Natural killer cell (primary cell): ENCODE measurements at places on chromosomes 16 and 17.

DNA sequence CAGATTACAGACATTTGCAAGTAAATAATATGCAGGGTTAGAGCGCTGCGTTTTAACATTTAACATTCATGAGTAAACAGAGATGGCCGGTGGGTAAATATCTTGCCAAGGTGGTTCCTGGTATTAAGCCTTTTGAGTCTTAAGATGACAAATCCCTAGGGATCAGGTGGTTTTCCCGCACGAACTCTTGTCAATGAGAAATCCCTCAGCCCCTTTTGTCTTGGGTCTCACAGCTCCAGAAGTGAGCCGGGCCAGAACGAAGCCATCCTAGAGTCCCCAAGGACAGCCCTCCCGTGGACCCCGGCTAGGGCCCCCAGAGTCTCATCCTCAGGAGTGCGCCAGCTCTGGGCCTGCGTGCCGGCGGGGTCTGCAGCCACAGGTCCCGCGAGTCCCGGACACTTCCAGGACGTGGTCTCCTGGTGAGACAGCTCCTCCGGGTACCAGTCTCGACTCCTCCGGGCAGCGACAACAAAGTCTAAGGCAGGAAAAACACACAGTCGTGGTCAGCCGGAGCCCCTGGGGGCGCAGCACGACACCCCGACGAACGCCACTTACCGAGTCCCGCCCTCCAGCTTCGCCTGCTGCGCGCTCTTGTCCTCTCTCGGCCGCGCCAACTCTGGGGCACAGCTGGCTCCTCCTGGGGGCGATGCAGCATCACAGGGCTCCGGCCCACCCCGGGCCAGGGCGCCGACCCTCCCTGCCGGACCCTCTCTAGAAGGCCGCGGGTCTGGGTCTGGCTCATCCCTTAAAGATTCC lies 13.3 kb downstream of the MIS12 start:
- peak; percentile 29 for DNase-seq
- no peaks in the 10 kb centered on the region for H3K27me3 ChIP-seq
- H3K4me1 ChIP-seq, result peaks cover 18% of the 10 kb centered on the region
- H3K27ac ChIP-seq, result no peak overlapping the region

GRCh38 chr17:49193513-49194296 lies 16.7 kb downstream of the GNGT2 start:
- peak overlapping the region; percentile 87 for H3K4me3 ChIP-seq
- peaks cover 25% of the 10 kb centered on the region for H3K4me1 ChIP-seq
- H3K27me3 ChIP-seq, result no peaks in the 10 kb centered on the region
- peak; percentile 52 for DNase-seq

DNA sequence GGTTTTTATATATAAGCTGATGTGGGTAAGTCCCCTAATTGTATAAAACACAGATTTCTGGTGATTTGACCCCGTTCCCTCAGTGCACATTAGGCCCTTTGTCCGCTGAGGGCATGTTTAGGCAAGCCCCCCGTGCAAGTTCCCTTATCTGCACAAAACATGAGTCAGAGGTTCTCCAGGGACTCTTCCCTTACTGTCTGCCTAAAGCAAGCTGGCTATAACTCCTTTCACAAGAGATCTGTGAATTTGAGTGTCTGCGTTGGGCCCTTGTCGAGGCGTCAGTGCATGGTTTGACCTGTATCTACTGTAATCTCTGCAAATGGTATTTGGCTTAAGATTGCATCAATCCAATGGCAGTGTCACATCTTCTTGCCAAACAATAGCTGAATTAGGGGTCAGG lies 712.8 kb downstream of the CDH8 start:
- H3K4me1 ChIP-seq, result no peaks in the 10 kb centered on the region
- no peaks in the 10 kb centered on the region for H3K27me3 ChIP-seq
- H3K36me3 ChIP-seq, result no peaks in the 10 kb centered on the region
- H3K4me3 ChIP-seq, result no peak overlapping the region

DNA sequence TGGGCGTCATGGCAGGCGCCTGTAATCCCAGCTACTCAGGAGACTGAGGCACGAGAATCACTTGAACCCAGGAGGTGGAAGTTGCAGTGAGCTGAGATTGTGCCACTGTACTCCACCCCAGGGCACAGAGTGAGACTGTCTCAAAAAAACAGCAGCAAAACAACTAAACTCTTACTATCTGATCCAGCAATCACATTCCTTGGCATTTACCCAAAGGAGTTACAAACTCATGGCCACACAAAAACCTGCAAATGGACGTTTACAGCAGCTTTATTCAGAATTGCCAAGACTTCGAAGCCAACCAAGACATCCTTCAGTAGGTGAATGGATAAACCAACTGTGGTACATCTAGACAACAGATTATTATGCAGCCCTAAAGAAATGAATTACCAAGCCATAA lies 4.0 kb downstream of the SIAH1 start:
- H3K27ac ChIP-seq, result no peak overlapping the region
- H3K27me3 ChIP-seq, result no peaks in the 10 kb centered on the region
- H3K36me3 ChIP-seq, result no peaks in the 10 kb centered on the region

- H3K27ac ChIP-seq, result no peak overlapping the region
- no peak for DNase-seq
- no peak overlapping the region for H3K4me3 ChIP-seq
- H3K36me3 ChIP-seq, result no peaks in the 10 kb centered on the region
- no peaks in the 10 kb centered on the region for H3K4me1 ChIP-seq
Observed at GRCh38 chr16:63171545-63171944, 1135.3 kb upstream of the CDH8 start.

GRCh38 chr17:82789806-82790205 lies 37.9 kb downstream of the TBCD start:
- H3K27ac ChIP-seq, result no peak overlapping the region
- H3K4me3 ChIP-seq, result no peak overlapping the region
- no peaks in the 10 kb centered on the region for H3K36me3 ChIP-seq
- no peaks in the 10 kb centered on the region for H3K4me1 ChIP-seq
- H3K27me3 ChIP-seq, result no peaks in the 10 kb centered on the region

DNA sequence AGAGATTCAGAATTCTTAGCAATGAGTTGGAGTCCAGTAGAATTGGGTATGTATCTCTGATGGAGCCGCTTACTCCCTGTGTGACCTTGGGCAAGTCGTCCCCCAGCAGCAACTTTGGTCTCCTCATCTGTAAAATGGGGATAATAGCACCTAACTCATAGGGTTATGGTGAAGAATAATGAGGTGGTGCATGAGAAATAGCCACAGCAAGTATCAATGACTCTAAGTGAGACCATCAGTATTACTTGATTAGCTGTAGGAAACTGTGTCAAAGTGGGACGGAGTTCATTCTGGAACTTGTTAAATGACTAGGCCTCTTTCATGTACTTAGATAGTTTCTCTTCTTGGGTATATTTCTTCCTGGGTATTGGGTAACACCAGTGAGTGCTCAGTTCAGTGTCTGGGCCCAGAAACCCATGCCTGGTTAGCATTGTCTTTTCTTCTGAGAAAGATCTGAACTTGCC lies 6.4 kb downstream of the PRKCB start:
- no peak overlapping the region for H3K27ac ChIP-seq
- peaks cover 26% of the 10 kb centered on the region for H3K4me1 ChIP-seq
- H3K4me3 ChIP-seq, result no peak overlapping the region

DNA sequence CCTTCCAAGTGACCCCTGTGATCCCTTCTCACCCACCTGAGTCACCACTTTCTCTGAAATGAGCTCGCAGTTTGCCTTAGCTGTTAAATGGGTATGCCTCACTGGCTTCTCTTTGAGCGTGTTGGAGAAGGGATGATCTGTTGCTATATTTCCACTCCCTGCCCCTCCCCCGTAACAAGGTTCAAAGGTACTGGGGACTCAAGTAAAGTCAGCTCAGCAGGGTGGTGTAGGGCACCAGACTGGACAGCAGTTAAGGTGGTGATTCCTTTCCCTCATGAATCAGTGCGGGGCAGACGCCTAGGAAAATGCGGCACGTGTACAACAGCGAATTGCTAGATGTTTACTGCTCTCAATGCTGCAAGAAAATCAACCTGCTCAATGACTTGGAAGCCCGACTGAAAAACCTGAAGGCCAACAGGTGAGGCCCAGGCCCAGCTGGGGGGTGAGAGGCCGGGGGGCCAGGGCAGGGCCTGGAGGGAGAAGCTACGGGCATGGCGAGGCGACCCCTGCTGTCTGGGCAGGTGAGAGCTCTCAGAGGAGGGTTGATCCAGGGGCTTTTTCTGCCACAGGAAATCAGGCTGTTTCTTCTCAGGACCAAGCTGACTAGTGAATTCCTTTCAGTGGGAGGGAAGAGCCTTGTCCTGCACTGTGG lies 130.3 kb downstream of the RAB11FIP4 start:
- H3K4me3 ChIP-seq, result no peak overlapping the region
- H3K27ac ChIP-seq, result no peak overlapping the region
- DNase-seq, result no peak
- peaks cover 12% of the 10 kb centered on the region for H3K4me1 ChIP-seq

DNA sequence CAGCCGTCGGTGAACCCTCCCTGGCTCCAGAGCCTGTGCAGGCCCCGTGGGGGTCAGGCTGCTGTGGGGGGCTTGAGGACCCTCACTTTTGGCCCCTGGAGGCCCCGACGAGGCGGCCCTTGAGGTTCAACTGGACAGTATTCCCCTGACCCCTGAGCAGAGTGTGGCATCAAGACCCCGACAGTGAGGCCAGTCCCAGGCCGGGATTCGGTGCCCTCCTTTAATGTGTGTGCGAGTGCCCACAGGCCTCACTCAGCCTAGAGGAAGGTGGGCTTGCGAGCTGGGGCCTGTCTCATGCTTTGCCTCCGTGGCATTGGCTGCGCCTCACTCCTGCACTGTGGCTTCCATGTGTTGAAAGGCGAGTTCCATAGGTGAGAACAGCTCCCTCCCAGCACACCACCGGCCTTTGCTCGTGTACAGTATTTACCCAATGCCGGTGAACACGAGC lies 94.5 kb downstream of the METRNL start:
- no peaks in the 10 kb centered on the region for H3K36me3 ChIP-seq
- H3K27me3 ChIP-seq, result no peaks in the 10 kb centered on the region
- no peak for DNase-seq
- no peak overlapping the region for H3K4me3 ChIP-seq
- H3K4me1 ChIP-seq, result no peaks in the 10 kb centered on the region

GRCh38 chr17:40961591-40961990 lies 5.2 kb downstream of the KRT39 start:
- no peak overlapping the region for H3K27ac ChIP-seq
- no peaks in the 10 kb centered on the region for H3K36me3 ChIP-seq
- no peak overlapping the region for H3K4me3 ChIP-seq
- H3K4me1 ChIP-seq, result no peaks in the 10 kb centered on the region

GRCh38 chr16:13779676-13780075 lies 140.3 kb upstream of the ERCC4 start:
- H3K36me3 ChIP-seq, result no peaks in the 10 kb centered on the region
- no peak for DNase-seq
- H3K4me1 ChIP-seq, result no peaks in the 10 kb centered on the region
- no peak overlapping the region for H3K27ac ChIP-seq

DNA sequence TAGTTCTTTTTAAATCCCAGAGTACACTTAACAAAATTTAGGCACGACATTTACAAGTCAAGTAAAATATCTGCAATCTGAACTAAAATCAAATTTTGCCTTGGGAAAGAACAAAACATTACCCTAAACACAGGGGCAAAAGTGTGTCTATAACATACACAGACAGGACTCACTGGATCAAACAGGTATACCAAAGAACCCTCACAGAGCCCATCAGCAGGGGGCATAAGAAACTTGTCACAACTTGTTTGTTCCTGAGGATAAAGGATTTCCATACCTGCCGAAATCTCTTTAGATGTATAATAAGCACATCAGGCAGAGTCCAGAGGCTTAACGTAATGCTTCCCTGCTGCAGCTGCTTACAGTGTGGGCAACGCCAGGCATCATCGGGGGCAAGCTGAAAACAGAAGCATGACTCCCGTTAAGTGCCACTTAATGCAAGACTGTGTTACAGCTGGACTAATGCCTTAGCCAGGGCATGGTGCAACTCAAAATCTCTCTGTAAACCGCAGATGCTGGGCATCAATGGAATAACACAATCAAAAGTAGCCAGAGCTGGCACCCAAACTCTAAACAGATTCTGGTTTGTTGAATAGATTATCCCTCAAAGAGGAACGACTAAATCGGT lies 67.0 kb downstream of the USP31 start:
- H3K4me1 ChIP-seq, result no peaks in the 10 kb centered on the region
- H3K27ac ChIP-seq, result no peak overlapping the region
- no peak for DNase-seq
- peaks cover 2% of the 10 kb centered on the region for H3K36me3 ChIP-seq
- H3K27me3 ChIP-seq, result no peaks in the 10 kb centered on the region

DNA sequence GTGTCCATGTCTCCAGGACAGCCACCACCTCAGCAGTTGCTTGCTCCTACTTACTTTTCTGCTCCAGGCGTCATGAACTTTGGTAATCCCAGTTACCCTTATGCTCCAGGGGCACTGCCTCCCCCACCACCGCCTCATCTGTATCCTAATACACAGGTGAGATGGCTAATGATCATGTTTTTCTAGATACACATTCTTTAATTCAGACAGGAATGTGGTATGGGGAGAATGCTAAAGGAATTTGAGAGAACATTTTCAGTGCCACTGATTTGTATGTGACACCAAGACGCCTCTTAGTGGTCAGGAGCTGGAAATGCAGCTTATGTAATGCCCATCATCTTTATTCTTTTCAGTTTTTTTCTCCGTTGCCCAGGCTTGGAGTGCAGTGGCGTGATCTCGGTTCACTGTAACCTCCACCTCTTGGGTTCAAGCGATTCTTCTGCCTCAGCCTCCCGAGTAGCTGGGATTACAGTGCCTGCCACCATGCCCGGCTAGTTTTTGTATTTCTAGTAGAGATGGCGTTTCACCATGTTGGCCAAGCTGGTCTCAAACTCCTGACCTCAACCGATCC lies 8.9 kb upstream of the RAPGEFL1 start:
- peaks cover 71% of the 10 kb centered on the region for H3K36me3 ChIP-seq
- DNase-seq, result no peak
- H3K4me1 ChIP-seq, result no peaks in the 10 kb centered on the region
- no peak overlapping the region for H3K27ac ChIP-seq

DNA sequence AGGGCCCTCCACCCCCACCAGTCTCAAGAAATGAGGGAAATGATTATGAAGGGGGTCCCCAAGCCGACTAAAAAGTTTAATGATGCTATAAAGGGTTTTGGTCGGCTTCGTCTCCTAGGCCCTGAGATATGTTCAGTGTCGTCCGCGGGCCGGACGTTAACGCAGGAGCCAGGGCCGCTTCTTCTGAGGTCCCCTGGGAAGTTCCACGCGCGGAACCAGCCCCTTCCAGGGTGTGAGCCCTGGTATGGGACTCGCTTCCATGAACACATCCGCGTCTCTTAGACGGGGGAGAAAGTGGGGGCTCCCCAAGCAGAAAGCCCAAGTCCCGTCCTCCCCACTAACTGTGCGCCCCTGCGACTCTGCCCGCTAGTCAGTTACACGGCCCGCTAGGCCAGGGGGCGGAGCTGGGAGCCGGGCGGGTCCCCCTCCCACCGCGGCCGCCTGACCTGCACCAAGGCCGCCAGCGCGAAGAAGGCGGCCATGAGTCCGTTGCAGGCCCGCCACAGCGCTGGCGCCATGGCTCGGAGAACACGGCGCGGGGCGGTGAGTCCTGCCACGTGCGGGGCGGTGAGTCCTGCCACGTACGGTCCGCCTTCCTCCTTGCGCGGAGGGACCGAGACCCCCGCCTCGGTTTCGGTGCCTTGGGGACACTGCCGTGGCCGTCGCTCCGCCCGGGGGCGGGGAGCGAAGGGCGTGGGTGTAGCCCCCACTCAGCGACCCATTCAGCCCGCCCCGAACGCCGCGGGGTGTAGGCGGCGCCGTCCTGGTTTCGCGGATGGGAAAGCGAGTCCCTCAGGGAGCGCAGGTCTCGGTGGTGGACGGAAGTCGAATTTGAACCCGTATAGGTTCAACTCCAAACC lies at the start of gene TMEM220:
Gene TMEM220 (minus strand): TSS at position 690 of the 860 bp plus-strand sequence. CDS start 172 bp downstream, at position 518.
- peak; percentile 50 for DNase-seq
- peak within 1 kb of the TSS; percentile 72 for H3K4me3 ChIP-seq
- no peaks in the 10 kb centered on the region for H3K36me3 ChIP-seq
- H3K27me3 ChIP-seq, result no peaks in the 10 kb centered on the region
- peak within 1 kb of the TSS; percentile 51 for H3K27ac ChIP-seq

GRCh38 chr17:8494506-8495111 lies 58.9 kb downstream of the NDEL1 start:
- H3K4me3 ChIP-seq, result no peak overlapping the region
- no peak for DNase-seq
- no peaks in the 10 kb centered on the region for H3K27me3 ChIP-seq
- no peak overlapping the region for H3K27ac ChIP-seq
